Transverse colon (tissue), 4 donors: ENCODE measurements at places on chromosomes 2 and 18.

DNA sequence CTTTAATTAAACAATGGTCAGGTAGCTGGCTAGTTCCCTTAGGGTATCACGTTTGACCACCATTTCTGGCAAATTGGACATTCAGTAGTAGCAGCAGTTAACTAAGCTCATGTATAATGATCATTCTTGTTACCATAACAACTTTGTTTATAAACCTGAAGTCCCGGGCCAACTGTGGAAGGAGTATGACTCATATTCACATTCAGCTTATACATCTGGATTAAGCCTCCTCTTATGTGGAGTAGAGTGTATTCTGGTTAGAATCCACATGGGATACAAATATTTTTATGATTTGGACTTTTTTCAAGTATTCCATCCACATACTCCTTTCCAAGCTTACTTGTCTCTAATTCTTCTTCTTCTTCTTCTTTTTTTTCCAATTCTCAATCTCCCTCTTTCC is 70.3 kb upstream of the ZSWIM2 start:
- DNase-seq, result no peak

GRCh38 chr18:68340606-68341005 is 374.3 kb downstream of the TMX3 start:
- no peak for DNase-seq

- DNase-seq, result no peak
These were observed 13.0 kb downstream of the ATIC start for GRCh38 chr2:215324811-215325210.

DNA sequence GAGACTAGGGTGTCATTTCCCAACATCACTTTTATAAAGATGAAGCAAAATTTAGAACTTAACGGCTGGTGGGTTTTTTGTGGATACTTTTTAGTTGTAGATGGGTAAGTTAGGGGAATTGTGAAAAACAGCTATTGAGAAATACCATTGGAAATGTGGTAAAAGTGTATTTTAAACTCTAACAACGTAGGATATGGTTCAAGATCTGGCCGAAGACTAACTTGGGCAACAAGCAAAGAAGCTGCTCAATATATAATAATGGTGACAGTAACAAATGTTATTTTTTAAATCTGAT is 1.6 kb downstream of the DNAH7 start:
- no peak for DNase-seq

DNA sequence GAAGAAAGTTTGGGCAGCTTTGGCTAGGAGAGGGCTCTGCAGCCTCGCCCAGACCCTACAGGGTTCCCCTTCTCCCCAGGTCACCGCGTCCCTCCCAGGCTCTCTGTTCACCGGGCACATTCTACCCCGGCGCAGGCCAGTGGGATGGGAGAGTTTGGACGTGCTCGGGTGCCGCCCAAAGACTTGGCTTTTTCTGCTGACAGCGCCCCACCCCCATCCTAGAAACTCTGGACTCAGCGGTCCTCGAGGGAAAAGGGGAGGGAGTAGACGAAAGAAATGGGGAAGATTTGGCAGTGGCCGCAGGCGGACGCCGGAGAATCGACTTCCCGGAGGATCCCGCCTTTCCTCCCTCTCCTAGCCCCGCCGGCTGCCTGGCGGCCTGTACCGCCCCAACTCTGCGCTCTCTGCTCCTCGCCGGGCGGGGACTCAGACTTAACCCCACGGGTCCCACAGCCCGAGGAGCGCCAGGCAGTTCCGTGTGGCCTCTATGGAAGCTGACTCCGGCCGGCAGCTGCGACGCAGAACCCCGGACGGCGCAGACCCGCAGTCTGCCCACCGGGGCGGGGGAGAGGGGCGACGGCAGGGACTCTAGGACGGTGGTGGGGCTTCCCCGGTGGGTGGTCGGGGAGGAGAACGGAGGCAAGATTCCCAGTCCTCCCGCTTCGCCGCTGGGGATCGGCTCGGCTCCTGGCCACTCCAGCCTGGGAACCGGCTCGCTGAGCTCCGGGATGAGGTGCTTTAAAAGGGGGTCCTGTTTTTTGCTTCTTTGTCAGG is 863 bp upstream of the SIX2 start:
- DNase-seq, result peak; percentile 18

GRCh38 chr2:192195548-192196418 is 1.1 kb upstream of the TMEFF2 start:
- DNase-seq, result no peak

DNA sequence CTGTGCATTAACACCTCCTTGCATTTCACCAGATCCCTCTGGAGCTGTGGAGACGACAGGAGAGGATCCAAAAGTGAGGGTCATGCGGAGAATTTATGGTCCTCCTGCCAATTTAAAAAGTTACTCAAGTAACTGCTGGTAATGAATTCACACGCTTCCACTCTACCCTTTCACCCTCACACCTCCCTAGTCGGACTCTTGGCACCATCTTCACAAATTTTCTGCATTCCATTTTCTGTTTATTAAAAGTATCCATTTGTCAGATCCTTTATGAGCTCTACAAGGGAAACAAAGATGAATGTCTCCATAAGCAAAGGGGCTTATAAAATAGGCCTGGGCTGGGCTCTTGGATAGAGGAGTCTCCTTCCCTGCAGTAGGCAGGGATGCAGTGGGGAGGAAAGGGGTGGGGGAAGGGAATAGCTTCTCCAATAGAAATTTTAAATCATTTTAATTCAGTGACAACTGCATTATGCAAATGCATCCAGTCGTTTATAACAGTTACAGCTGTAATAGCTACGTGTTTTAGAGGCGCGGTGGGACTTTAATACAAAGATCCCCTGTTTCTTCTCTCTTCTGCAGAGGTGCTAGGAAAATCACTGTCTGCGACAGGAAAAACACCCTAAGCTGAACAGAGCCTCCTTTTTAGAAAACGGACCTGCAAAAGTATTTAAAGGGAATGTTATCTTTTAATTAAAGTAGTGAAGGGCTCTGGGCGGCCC is 132.2 kb downstream of the EPHA4 start:
- no peak for DNase-seq

DNA sequence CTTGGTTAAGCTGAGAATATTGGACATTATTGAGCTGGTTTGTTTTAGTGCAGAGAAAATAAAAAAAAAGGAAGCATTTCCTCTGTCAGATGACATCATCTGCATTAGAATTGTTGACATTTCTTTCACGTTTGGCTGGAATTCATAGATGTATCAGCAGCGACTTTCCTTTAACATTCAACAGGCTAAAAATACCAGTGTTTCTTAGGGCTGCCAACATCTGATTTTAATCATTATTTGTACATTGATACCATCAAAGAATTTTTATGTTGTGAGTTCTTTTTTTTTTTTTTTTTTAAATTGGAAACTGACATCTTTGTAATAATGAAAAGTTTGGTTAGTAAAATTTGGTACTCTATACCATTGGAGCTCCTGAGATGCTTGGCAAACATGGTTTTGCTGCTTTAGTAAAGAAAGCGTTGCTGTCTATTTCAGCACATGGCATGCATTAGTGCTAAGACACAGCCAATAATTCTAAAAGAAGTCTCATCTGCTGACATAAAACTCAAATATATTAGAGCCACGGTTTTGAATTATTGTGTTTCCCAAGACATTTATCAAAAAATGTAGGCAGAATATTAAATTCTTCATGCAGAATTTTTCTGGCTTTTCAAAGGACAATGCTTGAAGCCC is 33.6 kb downstream of the GTF2A1L start:
- DNase-seq, result no peak

- no peak for DNase-seq
These were observed 16.8 kb downstream of the GPD2 start for GRCh38 chr2:156452971-156453370.

DNA sequence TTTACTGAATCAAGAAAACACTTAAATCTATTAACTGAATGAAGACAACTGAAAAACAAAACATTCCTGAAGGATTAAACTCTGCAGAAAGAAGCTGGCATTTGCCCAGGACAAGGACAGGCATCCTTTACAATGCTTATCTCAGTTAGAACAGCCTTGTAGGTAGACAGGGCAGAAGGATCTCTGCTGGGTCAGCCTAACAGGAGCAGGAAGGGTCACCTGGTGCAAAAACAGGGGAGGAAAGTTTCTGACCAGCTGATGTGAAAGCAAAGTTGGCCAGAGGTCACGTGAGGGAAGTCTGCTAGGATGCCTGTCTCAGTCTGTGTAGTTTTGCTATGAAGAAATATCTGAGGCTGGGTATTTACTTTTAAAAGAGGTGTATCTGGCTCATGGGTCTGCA is 348.6 kb downstream of the ANAPC1 start:
- no peak for DNase-seq

DNA sequence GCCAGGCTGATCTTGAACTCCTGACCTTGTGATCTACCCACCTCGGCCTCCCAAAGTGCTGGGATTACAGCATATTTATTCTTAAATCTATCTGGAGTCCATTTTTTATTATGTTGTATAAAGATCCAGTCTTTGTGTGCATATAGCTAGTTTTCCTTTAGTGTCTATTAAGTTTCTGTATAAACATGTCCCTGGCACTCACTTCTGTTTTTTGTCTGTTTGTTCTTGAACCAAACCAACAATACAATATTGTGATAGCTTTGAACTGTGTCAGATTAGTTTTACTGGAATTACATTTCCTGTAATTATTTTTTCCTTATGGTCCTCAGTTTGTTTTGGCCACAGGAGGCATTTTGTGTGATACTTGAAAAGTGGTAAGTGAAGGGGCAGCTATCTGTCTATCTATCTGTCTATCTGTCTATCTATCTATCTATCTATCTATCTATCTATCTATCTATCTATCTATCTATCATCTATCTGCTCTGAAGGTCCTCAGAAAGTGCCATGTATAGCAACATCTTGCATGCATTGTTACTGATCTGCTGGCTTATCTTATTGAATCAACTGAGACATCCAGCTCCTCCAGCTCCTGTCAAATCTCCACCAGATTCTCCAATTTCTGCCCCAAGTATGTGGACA is 70.9 kb upstream of the ACVR1 start:
- DNase-seq, result no peak

DNA sequence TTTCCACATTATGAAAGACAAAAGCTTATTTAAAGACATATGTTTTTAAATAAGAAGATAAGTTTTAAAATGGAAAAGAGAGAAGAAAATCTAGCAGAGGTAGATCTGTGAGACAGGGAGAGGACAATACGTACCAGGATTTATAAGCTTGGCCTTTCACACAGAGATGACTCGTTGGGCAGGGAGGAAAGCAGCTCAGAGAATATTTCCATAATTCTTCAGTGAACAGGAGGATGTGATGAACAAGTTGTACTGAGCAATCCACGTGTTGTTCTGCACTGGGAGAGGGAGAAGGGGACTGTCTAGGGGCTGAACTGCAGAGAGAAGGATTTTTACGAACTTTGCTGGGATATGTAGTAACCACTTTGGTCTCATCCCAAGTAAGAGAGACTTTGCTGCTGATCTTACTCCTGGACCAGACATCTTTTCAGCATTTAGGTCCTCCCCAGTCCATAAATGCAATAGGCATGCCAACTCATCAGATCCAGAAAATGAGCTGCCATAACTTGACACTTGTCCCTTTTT is 162.5 kb upstream of the SETBP1 start:
- DNase-seq, result no peak

DNA sequence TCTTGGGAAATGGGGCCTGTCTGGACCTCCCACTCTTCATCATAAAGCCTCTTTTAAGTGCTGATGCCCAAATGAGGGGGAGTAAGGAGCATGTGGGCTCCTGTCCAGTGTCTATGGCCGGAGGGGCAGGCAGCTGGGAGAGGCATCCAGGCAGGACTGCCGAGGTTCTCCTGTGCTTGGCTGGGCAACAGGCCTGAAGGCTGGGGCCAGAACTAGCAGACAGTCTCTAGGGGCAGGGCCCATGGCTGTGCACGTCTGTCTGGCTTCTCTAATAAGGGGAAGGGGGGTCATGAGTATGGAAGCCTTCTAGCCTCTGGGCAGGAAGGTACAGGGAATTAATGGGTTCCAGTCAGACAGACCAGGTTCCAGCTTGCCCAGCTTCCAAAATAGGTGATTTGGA is 128.6 kb downstream of the SMAD2 start:
- DNase-seq, result no peak

- no peak for DNase-seq
These were observed 30.7 kb upstream of the ERCC3 start for GRCh38 chr2:127324635-127325034.

DNA sequence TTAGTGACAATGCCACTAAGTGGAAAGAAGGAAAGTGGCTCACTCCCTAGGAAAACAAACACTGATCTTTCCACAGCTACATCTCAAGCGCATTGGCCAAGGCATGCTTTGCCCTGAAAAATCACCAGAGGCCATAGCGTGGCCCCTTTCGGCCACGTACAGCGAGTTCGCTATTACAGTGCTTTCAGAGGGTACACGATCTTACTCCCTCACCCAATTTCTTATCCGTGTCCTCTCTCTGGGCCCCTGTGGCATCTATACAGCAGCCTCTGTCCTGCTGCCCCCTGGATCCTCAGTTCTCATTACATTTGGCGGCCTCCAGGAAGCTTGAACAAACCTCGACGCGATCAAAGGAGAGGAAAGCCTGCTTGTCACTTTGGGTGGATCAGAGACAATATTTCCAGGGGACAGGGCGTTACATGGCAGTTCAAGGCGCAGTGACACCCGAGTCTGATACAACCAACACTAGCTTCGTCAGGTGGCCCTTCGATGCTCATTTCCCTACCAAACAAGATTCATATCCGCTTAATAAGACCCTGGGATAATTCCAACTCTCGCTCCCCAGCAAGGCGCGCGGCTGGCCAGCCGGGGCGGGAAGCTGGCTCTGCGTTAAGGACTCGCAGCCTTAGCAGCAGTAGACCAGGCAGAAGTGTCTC is 941 bp downstream of the SKOR2 start:
- no peak for DNase-seq

GRCh38 chr2:240448387-240449274 is 13.2 kb downstream of the GPC1 start:
- no peak for DNase-seq

GRCh38 chr2:38294597-38294996 is 82.5 kb downstream of the ATL2 start:
- DNase-seq, result no peak

GRCh38 chr18:6069539-6069938 is 174.2 kb upstream of the TMEM200C start:
- no peak for DNase-seq

DNA sequence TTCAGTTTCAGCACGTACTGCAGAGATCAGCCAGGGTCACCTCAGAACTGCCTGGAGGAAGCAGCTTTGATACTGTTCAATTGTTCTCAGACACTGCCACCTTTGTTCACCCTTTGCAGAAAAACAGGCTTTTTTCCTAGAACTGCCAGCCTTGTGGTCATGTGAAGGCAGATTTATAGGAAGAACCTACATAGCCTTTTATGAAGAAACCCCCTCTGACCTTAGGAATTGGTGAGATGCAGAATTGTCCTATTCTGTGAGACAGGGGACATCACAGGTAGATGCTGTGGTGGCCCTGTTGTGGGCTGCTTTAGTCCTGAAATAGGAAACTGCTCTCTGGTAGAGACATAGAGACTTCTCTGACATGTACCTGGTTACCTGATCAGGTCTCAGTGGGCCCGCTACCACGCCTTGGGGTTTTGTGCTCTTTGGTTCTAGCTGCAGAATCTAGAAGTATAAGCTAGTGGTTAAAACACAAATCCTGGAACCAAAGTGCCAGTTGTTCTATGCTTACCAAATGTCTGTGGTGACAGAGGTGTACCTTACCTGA is 206.6 kb downstream of the AGPS start:
- no peak for DNase-seq

- no peak for DNase-seq
These were observed 134.2 kb upstream of the NABP1 start for GRCh38 chr2:191543708-191544107.
